SK-MEL-5 (cell line): ENCODE measurements at places on chromosomes 7 and 10. TPM values are rescaled to one million over a fixed set of nuclear protein-coding genes. Genes with fewer than 3 reads are reported as not detected.

GRCh38 chr7:124246262-124246863 is 213.5 kb upstream of the TMEM229A start:
- DNase-seq: no peak

GRCh38 chr10:35813219-35813618 is 171.1 kb upstream of the FZD8 start:
- no peak for DNase-seq

DNA sequence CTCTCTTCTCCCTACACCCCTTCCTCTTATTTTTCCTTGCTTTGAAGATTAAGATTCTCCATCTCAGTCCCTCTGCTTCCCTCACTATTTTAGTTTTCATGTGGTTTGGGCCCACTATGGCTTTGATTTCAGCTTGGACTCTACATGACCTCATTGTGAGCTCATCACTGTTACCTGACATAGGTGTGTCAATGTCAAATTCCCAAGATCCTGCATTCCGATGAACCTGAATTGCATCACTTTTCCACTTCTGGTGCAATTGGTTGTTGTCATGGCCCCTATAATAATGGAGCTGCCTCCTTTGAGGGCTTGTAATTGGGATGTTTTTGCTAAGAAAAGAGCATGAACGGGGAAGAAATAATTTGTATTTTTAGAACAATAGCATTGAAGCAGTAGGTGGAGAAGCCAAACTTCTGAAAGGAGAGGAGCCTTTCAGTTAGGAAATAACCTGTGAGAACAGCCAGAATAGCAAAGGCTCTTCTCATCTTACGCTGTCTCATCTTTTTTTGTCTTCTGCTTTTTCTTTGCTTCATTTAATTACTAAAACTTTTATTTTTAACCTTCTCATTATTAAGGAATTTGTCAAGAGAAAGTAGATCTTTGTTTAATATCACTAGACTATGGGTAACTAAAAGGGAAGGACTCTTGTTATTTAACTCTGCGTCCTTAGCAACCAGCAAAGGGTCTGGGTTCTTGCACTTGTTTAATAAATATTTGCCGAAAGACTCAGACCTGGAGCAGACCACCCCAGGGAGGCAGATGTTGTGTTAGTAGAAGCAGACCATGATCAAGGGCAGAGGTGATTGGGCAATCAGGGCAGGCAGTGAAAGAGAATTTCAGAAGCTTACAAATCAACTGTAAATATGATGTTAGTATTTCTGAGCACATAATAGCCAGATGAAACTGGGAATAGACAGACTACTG is 95.4 kb downstream of the TES start:
- no peak for DNase-seq

- DNase-seq: peak; percentile 41
Observed at GRCh38 chr7:93327006-93327633, 95.0 kb downstream of the VPS50 start.

- peak; percentile 82 for DNase-seq
Observed at GRCh38 chr10:98309366-98310355, 41.7 kb upstream of the LOXL4 start.

GRCh38 chr10:126137562-126138221 is 241.3 kb downstream of the FANK1 start:
- DNase-seq: no peak

DNA sequence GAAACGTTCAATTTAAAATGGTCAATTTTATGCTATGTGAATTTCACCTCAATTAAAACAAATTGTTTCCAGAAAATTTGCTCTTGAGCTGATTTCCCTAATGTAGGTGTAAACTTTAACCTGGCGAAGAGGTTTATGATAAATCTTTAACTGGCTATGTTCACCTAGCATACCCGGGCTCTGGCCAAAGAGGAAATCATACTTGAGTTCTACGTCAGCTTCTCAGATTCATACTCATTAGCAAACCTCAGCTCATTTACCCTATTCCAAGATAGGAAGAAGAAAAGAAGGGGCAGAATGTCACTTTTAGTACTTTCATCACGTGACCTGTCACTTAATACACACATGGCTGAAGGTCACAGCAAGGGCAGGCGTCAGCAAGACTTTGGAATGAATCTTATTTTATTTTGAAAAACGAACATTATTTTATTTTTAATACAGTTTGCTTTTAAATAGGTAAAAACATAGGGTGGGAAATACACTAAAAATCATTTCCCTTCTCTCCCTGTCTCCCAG is 97.0 kb downstream of the ABLIM1 start:
- no peak for DNase-seq

DNA sequence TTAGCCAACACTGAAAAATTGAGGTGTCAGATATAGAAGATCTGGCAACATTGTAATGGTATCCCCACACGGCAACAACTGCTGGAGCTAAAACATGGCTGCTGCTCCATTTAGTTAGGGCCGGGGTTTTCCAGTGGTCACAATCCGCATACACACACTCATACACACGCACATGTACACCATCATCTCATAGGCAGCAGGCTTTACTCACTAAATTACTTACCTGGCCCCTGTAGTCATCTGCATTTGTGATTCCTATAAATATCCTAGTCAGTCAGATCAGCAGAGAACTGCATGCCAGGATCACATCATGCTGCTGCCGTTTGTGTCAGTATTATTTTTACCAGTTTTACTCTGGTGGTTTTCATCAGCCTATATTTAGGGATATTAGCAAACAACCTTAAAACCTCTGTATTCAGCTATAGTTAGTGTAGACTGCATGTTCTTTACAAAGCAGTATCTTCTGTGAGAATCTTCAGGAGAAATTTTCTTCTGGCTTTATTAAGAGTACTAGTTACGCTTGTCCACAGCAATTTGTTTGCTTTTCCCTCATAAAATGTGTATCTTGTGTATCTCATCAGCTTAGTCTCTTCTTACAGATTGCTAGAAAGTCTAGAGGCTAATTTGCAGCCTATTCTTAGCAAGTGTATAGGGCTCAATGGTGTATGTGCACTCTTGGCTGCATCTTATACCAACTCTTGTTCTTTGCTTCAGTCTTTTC is 38.3 kb upstream of the PTPN12 start:
- DNase-seq: no peak

SLC26A4 gene
- total RNA-seq: 16.7 and 17.9 TPM in 2 replicates

NUTM2E gene
- total RNA-seq: 0.03 and 0.27 TPM in 2 replicates

ASB4 gene
- 156 and 173 TPM in 2 replicates for total RNA-seq

HOXA6 gene
- 1.5 and 1.9 TPM in 2 replicates for total RNA-seq

ADRA2A gene
- 0.24 and 0.53 TPM in 2 replicates for total RNA-seq

HMX3 gene
- 0.32 and 1.6 TPM in 2 replicates for total RNA-seq

GATA3 gene
- total RNA-seq: not detected in 2 replicates

TSPAN15 gene
- total RNA-seq: 2.1 and 3.7 TPM in 2 replicates

FANK1 gene
- 1.6 TPM in 1 of 2 replicates, not detected in the other for total RNA-seq
